ENCODE measurements at places on chromosomes 3 and 15. TPM values are rescaled to one million over a fixed set of nuclear protein-coding genes. Genes with fewer than 3 reads are reported as not detected.
A peak's percentile ranks its signal among the peaks of the same experiment; 100 is the strongest.

The PLA2G4E gene
- total RNA-seq = not detected

GRCh38 chr3:75294124-75294523 lies 370.0 kb upstream of the FRG2C start:
- DNase-seq = peak; percentile 59
- no peak overlapping the region for H3K27ac ChIP-seq
- no peaks in the 10 kb centered on the region for H3K36me3 ChIP-seq
- H3K4me3 ChIP-seq = no peak overlapping the region

GRCh38 chr3:29608414-29609327 lies 327.8 kb downstream of the RBMS3 start:
- H3K27ac ChIP-seq = no peak overlapping the region
- no peaks in the 10 kb centered on the region for H3K27me3 ChIP-seq
- no peak overlapping the region for H3K4me3 ChIP-seq

GRCh38 chr3:33052671-33053070 lies 44.3 kb downstream of the GLB1 start:
- peaks cover 15% of the 10 kb centered on the region for H3K36me3 ChIP-seq
- H3K27ac ChIP-seq = no peak overlapping the region
- H3K4me3 ChIP-seq = no peak overlapping the region
- H3K4me1 ChIP-seq = peaks cover 5% of the 10 kb centered on the region
- no peak for DNase-seq

The NR2E3 gene
- total RNA-seq = 0.19 TPM

The AP3B2 gene
- 4.7 TPM for total RNA-seq

The COPB2 gene
- total RNA-seq = 124 TPM

The KY gene
- total RNA-seq = 0.50 TPM

- no peak for DNase-seq
- no peaks in the 10 kb centered on the region for H3K4me1 ChIP-seq
- no peaks in the 10 kb centered on the region for H3K36me3 ChIP-seq
- no peaks in the 10 kb centered on the region for H3K27me3 ChIP-seq
- H3K4me3 ChIP-seq = no peak overlapping the region
Measured at GRCh38 chr15:66956672-66957430, 108.6 kb upstream of the SMAD3 start.

The SPSB4 gene
- 0.57 TPM for total RNA-seq

The WNT7A gene
- 3.3 TPM for total RNA-seq

- H3K27ac ChIP-seq = no peak overlapping the region
- H3K27me3 ChIP-seq = no peaks in the 10 kb centered on the region
- H3K4me1 ChIP-seq = no peaks in the 10 kb centered on the region
- H3K4me3 ChIP-seq = no peak overlapping the region
Measured at GRCh38 chr3:194906229-194906629, 220.5 kb downstream of the FAM43A start.

The TMEM41A gene
- 21.0 TPM for total RNA-seq

GRCh38 chr3:112639455-112640225 lies 1.3 kb downstream of the CCDC80 start:
- no peaks in the 10 kb centered on the region for H3K36me3 ChIP-seq
- H3K27me3 ChIP-seq = no peaks in the 10 kb centered on the region
- peak overlapping the region; percentile 94 for H3K4me3 ChIP-seq
- H3K4me1 ChIP-seq = peaks cover 7% of the 10 kb centered on the region

The ALDH1A3 gene
- total RNA-seq = 19.6 TPM

The PPP1R14D gene
- total RNA-seq = not detected

The ZBTB47 gene
- 26.6 TPM for total RNA-seq

DNA sequence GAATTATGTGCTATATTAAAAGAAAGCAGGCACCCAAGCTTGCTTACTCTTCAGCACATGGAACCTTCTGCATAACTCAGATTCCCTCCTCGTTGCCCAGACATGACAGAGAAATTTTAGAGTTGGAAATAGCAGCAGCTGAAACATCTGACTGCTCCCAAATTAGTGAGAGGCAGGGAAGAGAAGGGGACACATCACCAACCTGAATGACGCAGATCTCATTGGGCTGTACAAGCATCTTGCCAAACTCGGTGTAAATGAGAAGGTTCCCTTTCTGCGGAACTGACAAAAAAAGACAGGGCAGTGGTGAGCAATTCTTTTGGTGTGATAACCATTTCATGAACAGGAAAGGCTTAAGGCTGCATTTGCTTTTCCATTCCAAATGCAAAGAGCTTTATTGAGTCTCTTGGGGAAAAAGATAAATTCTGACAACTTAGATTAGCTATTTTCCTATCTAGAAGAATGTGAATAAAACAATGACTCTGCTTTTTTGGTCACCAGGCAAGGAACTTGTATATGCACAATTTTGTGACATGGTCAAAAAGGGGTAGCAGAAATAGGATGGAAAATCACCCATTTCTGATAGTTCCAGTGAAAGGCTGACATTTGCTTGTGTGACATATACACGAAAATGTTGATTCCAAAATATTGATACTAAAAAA lies 35.1 kb downstream of the HGD start:
- H3K4me3 ChIP-seq = no peak overlapping the region
- H3K27me3 ChIP-seq = no peaks in the 10 kb centered on the region
- peaks cover 36% of the 10 kb centered on the region for H3K36me3 ChIP-seq
- no peaks in the 10 kb centered on the region for H3K4me1 ChIP-seq
- no peak overlapping the region for H3K27ac ChIP-seq

- no peak for DNase-seq
- H3K36me3 ChIP-seq = no peaks in the 10 kb centered on the region
- peaks cover 14% of the 10 kb centered on the region for H3K4me1 ChIP-seq
- no peak overlapping the region for H3K27ac ChIP-seq
Measured at GRCh38 chr15:33451385-33451784, 140.6 kb downstream of the RYR3 start.

DNA sequence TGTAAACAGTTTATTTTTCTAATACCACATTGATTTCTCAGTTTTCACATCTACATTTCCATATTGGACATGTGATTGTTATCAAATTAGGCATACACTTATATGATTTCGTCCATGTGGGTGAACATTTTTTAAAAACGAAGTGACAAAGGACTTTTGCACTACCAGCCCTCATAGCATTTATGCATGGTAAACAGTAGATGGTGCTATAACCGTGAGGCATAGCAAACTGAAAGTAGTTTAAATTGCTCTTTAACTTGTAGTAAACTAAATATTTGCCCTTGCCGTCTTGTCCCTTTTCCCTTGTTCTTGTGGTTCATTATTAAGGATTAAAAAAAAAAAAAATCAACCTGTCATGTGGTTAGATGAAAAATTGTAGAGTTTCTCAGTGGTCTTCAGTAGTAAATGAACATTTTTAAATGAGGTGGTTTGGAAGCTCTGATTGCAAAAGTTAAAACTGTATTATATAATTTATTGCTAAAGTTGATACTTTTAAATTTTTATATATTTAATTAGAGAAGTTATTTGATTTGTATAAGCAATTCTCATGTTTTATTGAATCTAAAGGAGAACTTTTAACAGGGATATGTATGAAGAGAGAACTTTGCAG lies 24.0 kb downstream of the STX19 start:
- no peak for DNase-seq
- H3K27ac ChIP-seq = no peak overlapping the region
- no peaks in the 10 kb centered on the region for H3K4me1 ChIP-seq
- no peak overlapping the region for H3K4me3 ChIP-seq
- no peaks in the 10 kb centered on the region for H3K36me3 ChIP-seq
- no peaks in the 10 kb centered on the region for H3K27me3 ChIP-seq

DNA sequence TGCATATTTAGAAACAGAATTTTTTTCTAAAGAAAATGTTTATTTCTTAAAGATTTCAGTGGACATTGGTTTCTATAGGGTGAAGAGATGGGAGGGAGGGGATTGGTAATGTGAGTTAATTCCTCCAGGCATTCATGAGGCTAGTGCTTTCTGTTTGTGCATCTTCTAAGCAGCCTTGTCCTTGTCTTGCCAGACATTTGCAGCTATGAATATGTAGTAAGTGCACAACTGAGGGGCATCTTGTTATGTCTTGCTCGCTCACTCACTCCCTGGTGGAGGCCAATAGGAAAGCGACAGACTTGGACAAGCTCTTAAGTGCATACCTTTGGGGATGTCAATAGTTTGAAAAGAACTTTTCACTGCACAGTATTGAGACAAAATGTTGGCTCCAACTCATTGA lies 92.5 kb upstream of the ATP10A start:
- no peak overlapping the region for H3K27ac ChIP-seq
- no peaks in the 10 kb centered on the region for H3K27me3 ChIP-seq
- no peak overlapping the region for H3K4me3 ChIP-seq
- no peaks in the 10 kb centered on the region for H3K4me1 ChIP-seq

GRCh38 chr15:75456710-75457109 lies 5.2 kb upstream of the SIN3A start:
- peak overlapping the region; percentile 96 for H3K4me3 ChIP-seq
- DNase-seq = no peak
- peaks cover 5% of the 10 kb centered on the region for H3K4me1 ChIP-seq
- H3K27ac ChIP-seq = no peak overlapping the region
- H3K27me3 ChIP-seq = no peaks in the 10 kb centered on the region
- no peaks in the 10 kb centered on the region for H3K36me3 ChIP-seq

GRCh38 chr3:191220908-191221307 lies 21.9 kb downstream of the OSTN start:
- H3K4me3 ChIP-seq = no peak overlapping the region
- H3K27me3 ChIP-seq = no peaks in the 10 kb centered on the region
- no peaks in the 10 kb centered on the region for H3K4me1 ChIP-seq
- DNase-seq = no peak
- H3K36me3 ChIP-seq = no peaks in the 10 kb centered on the region

GRCh38 chr15:78058401-78058935 lies 19.0 kb downstream of the TBC1D2B start:
- no peaks in the 10 kb centered on the region for H3K27me3 ChIP-seq
- H3K36me3 ChIP-seq = no peaks in the 10 kb centered on the region

DNA sequence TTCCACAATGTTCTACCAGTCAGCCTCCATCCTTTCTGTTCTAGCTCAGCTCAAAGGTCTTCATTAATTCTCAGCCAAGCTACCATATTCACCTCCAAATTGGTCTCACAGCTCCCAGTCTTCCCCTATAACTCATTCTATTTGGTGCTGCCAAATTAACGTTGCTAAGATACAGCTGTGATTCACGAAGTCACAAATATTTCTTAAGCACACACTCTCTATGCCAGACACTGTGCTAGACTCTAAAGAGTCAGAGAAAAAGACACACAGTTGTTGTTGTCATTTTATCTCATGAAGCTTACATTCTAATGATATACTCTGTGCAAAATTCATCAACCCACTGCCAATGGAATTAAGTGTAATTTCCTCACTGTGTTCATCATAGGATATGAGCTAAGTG lies 102.8 kb downstream of the FRMD5 start:
- no peaks in the 10 kb centered on the region for H3K4me1 ChIP-seq
- H3K27me3 ChIP-seq = no peaks in the 10 kb centered on the region
- DNase-seq = no peak
- H3K4me3 ChIP-seq = no peak overlapping the region

The MCF2L2 gene
- 1.7 TPM for total RNA-seq

DNA sequence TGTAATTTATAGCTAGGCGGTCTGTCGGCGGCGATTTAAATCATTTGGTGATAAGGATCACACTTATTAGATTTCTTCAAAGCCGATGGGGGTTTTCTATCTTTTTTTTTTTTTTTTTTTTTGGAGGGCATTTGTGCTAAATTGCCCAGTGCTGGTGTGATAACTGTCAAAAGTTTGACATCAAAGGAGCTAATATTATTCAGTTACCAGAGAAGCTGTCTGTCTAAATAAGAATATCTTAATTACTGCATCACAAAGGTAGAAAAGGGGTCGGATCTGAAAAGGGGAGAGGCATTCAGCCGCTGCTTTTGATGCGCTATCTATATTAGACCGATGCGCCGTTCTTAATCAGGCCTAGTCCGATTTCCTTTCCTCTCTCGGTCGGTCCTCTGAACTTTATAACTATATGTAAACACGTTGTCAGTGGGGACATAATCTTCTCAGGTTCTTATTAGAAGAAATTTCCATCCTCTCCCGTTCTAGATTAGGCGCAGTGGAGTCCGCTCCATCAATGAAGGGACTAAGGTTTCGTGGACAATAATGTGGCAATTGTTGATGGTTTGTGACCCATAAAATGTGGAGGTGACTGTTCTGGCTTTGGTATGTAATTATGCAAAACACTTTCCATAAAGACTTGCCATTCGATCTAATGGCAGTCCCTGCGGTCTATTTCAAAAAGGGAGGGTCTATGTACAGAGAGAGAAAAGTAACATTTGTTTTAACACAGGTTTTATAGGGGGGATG lies 31.7 kb downstream of the NR2F2 start:
- H3K27ac ChIP-seq = no peak overlapping the region
- no peak overlapping the region for H3K4me3 ChIP-seq
- no peaks in the 10 kb centered on the region for H3K36me3 ChIP-seq
- no peaks in the 10 kb centered on the region for H3K4me1 ChIP-seq
- no peak for DNase-seq
- H3K27me3 ChIP-seq = no peaks in the 10 kb centered on the region

DNA sequence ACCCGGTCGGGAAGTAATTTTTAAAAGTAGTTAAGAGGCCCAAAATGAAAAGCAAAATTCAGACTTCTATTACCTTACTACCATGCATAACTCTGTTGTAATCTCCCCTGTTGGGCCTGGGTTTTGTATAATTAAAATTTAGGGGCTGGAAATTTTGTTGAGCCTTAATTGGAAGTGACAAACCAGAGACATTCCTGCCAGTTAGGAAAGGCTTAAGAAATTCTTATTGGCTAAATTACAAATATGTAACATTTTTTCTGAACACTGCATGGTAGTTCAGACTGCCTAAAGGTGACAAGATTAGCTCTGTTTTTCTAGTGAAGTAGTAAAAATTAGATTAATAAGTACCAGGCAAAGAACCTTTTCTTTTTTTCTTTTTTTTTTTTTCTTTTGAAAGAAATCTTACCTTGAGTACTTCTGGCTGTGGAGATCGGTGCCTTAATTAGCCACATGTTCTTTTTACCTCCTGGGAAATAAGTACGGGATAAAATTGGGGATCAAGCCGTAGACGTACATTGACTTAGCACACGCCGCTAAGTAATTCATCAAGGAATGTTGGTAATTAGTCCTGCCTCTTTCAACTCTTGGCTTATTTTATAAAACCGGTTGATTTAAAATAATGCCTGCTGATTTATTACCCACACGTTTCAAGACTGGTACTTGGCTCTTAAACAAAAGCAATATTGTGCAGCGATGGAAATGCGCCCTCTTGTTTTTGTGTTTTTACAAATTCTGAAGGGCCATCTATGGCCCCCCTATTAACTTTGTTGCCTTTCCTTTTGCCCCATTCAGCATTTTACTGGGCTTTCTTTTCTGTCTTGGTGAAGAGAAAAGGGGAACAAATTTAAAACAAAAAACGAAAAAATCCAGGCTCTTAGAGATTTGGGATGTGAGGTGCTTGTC lies 111.2 kb upstream of the SAMMSON start:
- H3K4me3 ChIP-seq = no peak overlapping the region
- H3K27ac ChIP-seq = no peak overlapping the region

DNA sequence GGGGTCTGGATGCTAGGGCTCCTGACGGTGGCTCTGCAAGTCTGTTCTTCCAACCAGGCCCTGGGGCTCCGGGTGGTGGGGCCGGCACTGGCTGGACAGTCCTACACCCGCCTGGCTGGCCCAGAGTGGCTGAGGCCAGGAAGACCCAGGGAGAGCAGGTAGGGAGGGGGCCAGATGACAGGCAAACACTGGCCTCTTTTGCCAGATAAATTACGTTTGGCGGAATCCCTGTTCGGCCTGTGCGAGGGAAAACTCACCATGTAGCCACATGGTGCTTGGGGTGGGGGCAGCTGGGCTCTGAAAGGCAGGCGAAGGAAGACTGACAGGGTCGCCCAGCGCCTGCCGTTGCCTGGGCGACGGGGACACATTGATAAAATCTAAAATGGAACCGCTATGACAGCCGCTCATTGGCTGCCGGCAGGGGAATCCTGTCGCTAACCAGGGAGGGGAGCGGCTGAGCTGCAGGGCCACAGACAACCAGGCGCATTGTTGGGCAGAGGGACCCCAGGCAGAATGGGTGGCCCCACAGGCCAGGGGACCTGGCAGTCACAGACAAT lies 30.4 kb downstream of the IQSEC1 start:
- no peaks in the 10 kb centered on the region for H3K4me1 ChIP-seq
- no peak overlapping the region for H3K27ac ChIP-seq
- no peaks in the 10 kb centered on the region for H3K36me3 ChIP-seq
- H3K27me3 ChIP-seq = no peaks in the 10 kb centered on the region
